Mucosa of gallbladder (tissue), 1 donor: ENCODE measurements at places on chromosomes 4 and X. TPM values are rescaled to one million over a fixed set of nuclear protein-coding genes. Genes with fewer than 3 reads are reported as not detected.

Gene MAGIX
- total RNA-seq, result 18.3 TPM

Gene HPRT1
- total RNA-seq, result 20.2 TPM

DNA sequence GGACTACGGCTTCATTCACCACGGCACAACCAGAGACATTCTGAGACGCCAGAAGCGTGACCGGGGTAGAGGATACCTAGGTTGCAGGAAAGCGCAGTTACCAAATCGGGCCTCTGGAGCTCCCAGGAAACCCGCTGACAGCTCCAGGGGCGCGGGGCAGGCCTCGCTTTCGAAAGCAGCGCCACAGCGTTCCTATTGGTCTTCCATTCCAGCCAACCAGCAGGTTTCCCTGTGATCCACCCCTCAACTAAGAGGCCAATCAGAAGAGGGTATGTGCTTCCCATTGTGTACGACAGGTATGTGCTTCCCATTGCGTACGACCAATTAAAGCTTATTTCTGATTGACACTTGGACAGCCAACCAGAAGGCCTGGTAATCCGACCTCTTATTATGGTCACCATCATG is 14.9 kb downstream of the SNX12 start:
- peak; percentile 20 for DNase-seq

- DNase-seq, result no peak
These were observed at the start of the genes DHRSX and ZBED1 for GRCh38 chrX:2500803-2501558. DHRSX (minus strand) TSS chrX:2500976; CDS start chrX:2500925, 51 bp downstream. ZBED1 (minus strand) TSS chrX:2500976; CDS start chrX:2490719, 10,257 bp downstream.

GRCh38 chrX:7993873-7994272 is 66.7 kb upstream of the PNPLA4 start:
- no peak for DNase-seq

DNA sequence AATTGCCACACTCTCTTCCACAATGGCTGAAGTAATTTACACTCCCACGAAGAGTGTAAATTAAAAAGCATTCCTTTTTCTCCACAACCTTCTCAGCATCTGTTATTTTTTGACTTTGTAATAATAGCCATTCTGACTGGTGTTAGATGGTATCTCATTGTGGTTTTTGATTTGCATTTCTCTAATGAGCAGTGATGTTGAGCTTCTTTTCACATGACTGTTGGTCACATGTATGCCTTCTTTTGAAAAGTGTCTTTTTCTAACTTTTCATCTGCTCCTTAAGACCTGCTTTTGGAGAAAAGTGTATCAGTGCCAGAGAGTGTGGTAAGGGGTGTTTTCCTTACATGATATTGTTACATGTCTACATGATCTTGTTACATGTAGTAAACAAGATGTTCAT is 25.7 kb downstream of the GUCY1A1 start:
- no peak for DNase-seq
